ENCODE measurements at places on chromosomes 3 and 15.
A peak's percentile ranks its signal among the peaks of the same experiment; 100 is the strongest.

DNA sequence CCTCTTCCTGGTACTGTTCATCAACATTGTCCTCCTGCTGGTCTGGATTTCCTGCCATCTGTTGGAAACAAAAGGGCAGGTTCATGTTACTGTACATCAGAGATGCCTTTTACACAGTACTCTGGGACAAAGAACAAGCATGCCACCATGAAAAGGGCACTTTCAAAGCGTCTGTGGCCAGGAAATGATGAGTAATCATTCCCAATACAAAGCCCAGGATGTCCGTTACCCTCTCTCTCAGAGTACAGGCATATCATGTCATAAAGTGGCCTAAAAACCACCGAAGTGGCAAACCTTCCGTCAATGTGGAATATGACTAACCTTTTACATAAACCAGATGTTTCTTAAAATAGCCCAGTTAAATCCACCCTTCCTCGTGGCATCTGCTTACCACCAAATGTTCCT, 71.2 kb downstream of the GOLIM4 start:
- DNase-seq: no peak

DNA sequence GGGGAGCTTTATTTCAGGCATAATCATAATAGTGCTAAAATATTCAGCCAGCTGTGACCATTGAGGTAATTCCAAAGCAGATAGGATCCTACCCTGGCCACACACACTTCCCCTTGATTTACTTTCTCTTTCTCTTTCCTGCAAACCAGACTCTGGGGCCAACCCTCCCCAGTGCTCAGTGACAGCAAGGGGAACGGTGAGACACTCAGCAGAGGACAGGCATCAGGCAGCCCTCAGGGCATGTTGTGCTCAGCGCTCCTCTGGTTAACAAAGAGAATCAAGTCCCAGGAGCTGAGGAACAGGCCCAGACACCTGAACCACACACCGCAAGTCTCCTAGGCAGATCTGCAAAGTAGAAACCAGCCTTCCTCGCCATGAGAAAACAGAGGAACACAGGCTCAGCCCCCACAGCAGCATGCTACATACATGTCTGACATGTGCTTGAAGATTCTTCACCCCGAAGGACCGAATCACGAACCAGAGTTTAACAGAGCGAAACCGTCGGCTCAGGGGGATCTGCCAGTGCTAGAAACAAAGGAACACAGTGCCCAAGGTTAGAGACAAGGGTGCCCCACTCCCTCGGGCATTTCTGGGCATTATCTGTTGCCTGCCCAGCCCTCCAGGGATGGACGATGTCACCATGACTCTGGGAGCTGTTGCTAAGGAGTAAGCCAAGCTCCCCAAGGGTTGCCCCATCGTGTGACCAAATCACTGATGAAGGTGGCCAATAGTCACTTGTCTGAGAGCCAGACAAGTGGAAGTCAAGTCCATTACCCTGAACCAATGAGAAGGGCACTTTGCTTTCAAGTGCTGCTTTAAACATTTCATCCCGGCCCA, 17.5 kb downstream of the HDC start:
- no peak for DNase-seq

GRCh38 chr15:24944954-24945353, 9.8 kb upstream of the SNRPN start:
- DNase-seq: no peak

DNA sequence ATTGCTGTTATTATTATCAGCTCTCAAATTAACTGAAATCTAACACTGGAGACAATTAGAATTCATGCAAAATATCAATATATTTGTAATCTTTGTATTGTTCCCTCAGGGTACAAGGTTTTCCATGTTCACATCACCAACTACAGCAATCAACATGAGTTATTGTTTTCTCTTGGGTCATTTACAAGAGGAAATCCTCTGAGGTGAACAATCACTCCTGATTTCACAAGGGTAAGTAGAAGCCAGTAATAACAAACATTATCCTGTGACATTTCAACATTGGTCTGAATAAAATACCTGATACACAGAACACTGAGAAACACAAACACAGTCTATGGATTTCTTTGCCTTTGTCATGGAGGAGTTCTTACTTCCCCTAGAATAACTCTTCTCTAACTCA, 174.0 kb downstream of the SUCNR1 start:
- DNase-seq: no peak

- no peak for DNase-seq
Observed at GRCh38 chr15:41417418-41418195, 712 bp downstream of the RTF1 start.

DNA sequence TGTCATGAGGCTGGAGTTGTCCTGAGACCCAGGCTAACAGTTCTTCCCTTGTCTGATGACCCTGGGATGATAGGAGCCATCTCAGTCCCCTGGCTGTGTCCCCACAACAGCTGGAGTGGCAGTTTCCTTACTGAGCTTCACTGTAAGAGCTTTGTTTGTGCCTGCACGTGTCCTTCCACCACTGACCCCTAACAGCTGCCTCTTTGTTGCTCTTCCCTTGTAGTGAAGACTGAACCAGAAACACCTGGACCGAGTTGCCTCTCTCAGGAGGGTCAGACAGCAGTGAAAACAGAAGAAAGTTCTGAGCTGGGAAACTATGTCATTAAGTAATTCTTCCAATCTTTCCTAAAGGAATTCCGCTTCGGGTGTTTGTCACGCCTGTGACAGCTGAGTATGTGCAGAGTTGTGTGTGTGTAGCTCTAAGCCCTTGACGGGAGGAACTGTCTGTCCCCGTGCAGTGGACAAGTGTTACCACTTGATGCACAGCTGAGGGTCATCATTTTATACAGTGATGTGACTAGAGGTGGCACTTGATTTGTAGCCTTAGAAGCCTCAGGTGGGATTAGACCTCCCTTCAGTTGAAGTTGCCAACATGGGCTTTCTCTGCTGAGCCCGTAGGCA, 25.0 kb downstream of the MAP6D1 start:
- no peak for DNase-seq

- no peak for DNase-seq
Observed at GRCh38 chr3:54994111-54994513, 66.3 kb upstream of the LRTM1 start.

GRCh38 chr3:154953538-154953937, 126.6 kb upstream of the MME start:
- DNase-seq: no peak

GRCh38 chr15:99755692-99756409, 22.6 kb upstream of the LYSMD4 start:
- DNase-seq: peak; percentile 51

- DNase-seq: no peak
Observed at GRCh38 chr3:43689766-43690399, 855 bp upstream of the ABHD5 start.

DNA sequence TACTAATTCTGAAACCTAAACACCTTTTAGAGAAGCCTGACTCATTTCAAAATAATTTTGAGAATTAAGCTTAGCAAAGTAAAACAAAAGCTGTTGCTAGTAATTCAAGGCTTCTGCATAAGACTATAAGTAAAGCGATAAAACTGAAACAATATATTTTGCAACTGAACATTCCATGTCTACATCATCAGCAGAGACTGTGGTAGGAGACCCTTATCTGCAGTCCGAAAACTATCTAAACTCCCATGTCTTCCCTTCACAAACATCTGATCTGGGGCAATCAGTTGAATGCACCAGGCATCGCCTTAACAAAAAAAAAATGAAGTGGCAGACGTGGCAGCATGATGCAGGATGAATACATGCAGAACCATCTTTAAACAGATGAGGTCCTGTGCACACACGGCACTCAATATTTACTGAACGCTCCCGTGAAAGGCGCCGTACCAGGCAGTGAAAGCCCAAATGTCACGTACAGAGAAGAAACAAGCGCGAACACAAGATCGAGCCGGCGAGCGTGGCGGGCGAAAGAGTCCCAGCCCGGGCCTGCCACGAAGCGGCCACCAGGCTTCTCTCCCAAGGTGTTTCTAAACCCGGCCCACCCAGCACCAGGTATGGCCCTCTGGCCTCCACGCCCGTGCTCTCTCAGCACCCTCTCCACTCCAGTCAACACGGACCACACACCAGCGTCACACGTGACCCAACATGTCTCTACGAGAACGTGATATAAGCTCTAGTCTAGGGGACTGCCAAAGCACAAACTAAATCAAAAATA, 63.0 kb downstream of the CHSY1 start:
- DNase-seq: no peak
